ENCODE measurements at places on chromosomes 1 and 21.

DNA sequence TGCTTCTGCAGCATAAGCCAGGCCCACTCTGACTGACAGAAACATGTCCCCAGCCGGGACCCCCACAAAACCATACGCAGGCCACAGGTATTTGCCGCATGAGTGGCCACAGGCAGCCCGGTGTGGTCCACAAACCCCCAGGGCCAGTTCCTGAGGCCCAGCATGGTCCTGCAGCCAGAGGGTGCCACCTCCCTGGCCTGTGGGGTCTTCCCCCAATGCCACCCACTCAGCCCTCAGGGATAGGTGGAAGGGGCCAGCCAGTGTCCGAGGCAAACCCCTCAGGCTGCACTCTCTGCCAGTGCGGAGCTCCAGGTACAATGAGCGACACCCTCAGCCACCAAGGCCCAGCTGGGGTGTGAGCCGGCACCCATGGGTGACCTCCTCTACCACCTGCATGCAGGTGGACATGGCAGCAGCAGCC lies 43.5 kb downstream of the UBE2G2 start:
- DNase-seq: no peak

- DNase-seq: no peak
Observed at GRCh38 chr1:224057461-224058199, 56.3 kb upstream of the FBXO28 start.

DNA sequence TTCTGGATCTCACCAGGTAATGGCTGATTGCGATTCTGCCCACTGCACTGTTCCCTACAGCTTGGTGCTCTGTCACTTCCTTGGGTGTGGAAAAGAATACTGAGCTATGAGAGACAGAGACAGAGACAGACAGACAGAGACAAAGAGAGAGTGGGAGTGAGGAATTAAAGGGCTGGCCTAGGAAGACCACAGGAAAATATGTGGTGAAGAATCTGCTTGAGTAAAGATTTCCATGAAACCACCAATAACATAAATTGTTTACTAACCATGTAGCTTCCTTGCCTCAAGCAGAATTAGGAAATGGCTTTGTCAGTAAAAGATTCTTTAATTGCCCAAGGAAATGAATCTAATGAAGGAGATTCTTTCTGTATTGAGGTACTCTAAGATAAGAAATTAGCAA lies 54.4 kb downstream of the MPZL1 start:
- no peak for DNase-seq

- peak; percentile 64 for DNase-seq
Observed at GRCh38 chr1:93625582-93626327, 55.9 kb downstream of the BCAR3 start.

- DNase-seq: no peak
Observed at GRCh38 chr1:34844252-34844634, 15.3 kb downstream of the SMIM12 start.

- DNase-seq: no peak
Observed at GRCh38 chr1:17277511-17278159, 28.7 kb downstream of the PADI3 start.

GRCh38 chr1:52707927-52708655 lies 9.9 kb upstream of the COA7 start:
- no peak for DNase-seq

DNA sequence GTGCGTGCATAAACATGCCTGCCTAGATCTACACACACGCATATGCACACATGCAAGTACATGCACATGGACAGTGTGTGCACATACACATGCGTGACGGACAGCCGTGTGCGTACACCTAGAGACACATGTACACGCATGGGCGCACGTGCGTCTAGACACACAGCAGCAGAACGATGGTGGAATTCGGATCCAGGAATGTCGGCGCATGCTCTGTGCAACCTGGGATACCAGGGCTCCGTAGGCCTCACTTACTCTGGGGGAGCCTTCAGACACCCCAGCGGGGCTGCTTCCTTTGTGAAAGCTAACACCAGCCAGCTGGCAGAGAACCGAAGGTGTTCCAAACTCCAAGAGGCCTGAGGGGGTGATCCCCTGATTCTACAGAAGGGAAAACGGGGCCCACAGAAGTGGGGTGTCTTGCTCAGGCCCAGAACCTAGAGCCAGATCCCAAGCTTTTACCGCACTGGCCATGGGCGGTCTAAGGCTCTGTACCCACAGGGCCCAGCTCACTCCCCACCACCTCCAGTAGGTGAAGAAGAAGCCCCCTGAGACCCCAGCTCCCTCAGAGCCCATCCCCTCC lies 27.4 kb upstream of the ARHGEF16 start:
- DNase-seq: no peak

DNA sequence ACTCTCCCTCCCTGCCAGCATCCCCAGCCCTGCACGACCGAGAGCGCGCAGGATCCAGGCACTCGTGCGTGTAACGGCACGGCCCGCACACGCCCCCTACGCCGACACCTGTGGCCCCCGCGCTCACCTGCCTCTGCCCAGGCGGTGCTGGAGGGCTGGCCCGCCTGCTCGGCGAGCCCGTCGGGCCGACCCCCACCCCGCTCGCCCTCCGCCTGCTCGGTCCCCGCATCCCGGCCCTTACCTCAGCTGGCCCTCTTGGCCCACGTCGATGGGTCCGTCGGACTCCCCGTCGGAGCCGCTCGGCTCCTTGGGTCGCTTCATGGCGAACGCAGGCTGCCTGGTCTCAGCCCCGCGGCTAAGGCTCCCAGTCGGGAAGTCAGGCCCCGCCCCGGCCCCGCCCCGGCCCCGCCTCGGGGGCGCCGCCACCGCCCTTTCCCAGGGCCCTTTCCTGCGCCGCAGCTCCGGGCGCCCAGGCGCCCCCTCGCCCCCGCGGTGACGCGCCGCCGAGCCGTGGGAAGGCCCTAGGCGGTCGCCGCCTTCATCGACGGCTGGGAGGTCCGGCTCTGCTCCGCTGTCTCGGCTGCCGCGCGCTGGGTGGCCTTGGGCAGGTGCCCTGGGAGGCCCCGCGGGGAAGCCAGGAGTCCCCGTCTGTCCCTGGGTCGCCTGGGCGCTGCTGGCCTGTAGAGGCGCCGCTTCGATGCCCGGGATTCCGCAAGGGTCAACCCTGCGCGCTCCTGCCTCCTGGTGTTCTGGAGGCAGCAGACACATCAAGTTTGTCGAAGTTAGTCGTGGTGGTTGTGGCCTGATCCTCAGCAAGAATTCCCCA lies at the start of gene HEYL:
Gene HEYL, minus strand, starts transcription at position 339 of the 826 bp plus-strand sequence. Its CDS starts 18 bp downstream, at position 321.
- peak; percentile 33 for DNase-seq

DNA sequence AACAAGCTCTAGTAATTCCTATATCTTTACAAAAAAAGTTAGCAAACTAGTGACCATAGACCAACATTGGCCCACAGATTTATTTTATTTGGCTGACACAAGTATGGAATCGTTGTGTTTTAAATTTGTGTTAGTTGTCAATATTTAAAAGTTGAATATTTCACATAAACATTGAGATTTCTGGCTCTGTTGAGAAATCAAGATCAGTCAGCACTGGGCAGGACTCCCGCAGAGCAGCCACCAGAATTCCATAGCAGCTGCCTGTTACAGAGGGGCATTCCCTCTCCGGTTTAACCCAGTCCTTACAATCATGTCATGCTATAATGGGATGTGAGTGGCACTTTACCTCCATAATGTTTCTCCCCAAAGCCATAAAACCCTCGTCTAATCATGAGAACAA lies 79.2 kb upstream of the NRIP1 start:
- no peak for DNase-seq

- no peak for DNase-seq
Observed at GRCh38 chr1:149986486-149987296, 23.8 kb downstream of the OTUD7B start.

- no peak for DNase-seq
Observed at GRCh38 chr1:173195596-173196088, 11.5 kb downstream of the TNFSF4 start.

DNA sequence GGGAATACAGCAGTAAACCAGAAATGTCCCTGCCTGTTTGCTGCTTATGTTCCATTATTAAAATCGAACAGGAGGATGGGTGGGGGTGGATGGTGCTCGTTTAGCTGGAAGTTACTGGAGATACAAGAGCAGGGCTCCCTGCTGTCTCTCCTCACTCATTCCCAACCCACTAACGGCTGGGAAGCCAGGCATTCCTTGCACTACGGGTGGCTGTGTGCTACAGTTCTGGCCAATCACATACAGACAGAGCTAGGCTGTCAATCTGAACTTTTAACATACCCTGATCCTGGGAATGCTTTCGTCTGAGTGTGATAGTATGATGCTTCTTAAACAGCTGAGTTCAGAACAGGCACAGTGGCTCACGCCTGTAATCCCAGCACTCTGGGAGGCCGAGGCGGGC lies 7.0 kb downstream of the SIPA1L2 start:
- DNase-seq: no peak

- no peak for DNase-seq
Observed at GRCh38 chr1:248839168-248839555, 1.1 kb downstream of the ZNF672 start.

GRCh38 chr1:16615253-16616252 lies 2.2 kb upstream of the NBPF1 start:
- no peak for DNase-seq

- no peak for DNase-seq
Observed at GRCh38 chr1:97412737-97413136, 508.1 kb downstream of the DPYD start.

GRCh38 chr21:31623664-31624063 lies 35.8 kb upstream of the SOD1 start:
- DNase-seq: no peak

DNA sequence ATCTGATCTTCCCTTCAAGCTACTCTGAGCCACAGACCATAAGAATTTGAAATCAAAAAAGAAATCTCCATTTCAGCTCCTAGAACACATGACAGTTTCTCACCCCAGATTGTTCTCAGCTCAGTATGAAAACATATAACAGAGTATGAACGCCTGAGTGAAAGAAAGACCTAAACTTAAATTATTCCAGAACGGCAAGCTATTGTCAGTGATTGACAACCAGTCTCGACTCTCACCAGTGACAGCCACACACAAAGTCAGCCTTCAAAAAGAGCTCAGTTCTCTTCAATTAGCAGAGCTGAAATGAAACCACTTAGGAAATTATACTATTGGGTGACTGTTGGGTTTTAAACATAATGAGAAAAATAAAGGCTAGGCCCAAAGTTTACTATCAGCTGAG lies 312.8 kb downstream of the OMA1 start:
- DNase-seq: no peak

GRCh38 chr1:9823693-9823942 lies 147 bp downstream of the CLSTN1 start:
- no peak for DNase-seq

GRCh38 chr1:211535346-211535745 lies 43.4 kb upstream of the RD3 start:
- DNase-seq: no peak

GRCh38 chr1:212949771-212950170 lies 570 bp upstream of the VASH2 start:
- no peak for DNase-seq

DNA sequence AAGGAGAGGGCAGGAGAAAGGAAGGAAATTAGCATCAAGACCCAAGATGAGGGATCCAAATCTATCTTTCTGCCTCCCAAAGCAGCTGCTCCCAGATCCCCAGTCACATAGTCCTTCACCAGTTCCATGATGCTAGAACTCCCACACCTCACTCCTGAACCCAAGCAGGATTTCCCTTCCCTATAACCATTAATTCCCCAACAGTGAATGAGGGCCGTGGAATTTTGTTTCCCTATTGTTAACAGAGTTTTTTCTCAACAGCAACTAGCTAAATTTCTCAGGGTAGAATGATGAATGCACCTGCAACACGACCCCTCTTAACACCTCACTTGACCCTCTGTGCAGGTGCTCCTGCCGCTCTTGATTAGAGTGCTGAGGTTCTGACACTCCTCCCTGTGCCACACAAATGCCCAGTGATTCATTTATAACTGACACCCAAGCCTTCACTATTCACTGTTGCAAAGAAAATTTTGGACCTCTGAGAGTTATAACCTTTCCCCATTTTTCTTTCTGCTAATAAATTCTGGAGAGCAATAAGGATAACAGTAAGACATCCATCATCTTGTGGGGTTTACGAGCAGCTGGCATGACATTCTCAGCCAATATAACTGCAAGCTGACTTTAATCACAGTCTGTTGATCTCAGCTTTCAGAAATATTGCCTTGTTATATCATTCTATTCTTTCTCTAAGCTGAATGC lies 25.4 kb upstream of the NPL start:
- DNase-seq: no peak

DNA sequence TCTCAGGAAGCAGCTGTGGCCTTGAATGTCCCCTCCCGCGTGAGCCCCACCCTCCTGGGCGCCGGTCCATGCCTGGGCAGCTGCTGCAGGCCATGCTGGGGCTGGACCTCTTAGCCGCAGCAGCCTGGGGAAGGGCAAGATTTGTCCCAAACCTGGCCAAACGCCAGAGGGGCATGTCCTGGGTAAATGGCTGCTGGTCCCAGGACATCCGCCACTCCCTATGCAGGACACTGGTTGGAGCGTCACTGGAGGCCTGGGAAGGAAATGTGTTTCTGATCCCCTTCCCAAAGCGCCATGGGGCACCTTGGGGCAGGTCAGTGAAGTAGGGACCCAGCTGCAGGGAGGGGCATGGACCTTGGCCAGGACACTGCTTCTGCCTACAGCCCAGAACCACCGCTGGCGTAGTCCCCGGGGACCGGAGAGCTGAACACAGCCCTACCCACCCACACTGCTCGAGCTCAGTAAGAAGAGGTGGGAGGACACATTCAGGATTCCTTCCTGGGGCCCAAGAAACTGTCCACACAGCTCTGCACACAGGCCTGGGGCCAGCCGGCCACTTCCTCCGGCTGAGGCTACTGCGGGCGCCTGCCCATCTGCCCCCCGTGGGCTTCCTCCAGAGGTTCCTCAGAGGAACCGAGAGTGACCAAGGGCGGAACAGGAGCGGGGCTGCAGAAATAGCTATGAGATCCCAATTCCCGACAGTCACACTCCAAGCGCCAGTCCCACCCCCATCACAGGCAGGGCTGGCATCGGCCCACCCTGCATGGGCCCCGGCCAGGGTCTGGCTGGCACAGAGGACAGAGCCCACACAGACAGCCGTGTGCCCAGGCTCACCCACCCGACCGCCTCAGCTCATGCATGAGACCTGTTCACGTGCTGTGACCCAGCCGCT lies 10.8 kb upstream of the PLEKHG5 start:
- peak; percentile 78 for DNase-seq

GRCh38 chr1:61356995-61357394 lies 274.6 kb downstream of the NFIA start:
- no peak for DNase-seq

DNA sequence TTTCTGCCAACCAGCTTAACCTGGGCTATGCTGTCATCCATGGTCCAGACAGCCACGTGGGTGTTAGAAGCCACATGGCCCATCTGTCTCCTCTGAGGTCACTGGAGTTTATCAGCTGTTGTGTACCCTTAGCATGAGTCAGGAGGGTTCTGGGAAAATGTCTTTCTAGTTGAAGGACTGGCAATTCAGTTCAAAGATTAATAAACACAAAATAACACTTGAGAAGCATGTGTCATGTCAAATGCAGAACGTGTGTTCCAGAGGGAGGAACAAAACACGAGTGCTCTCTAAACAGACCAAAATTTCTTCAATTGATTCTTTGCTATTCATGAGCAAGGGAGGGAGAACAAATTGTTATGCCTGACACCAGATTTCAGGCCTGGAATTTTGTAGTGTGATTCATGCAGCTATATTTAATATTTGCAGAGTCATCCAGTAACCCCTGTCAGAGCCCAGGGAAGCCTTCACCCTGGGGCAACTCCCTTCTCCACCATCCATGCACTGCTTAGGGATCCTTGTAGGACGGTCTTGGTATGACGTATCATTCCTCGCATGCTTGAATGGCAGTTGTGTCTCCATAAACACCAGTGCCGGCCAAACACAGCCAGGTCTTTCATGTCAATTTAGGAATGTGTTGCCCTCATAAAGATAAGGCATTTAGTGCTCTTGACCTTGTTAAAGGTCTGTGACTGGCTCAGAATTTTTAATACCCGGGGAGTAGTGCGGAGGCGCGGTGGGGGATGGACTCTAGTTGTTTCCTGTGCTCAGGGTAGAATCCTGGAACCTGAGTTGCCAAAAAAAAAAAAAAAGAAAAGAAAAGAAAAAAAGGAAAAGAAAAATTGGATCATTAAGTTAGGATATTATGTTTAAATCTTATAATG lies 27.7 kb upstream of the DYRK1A start:
- DNase-seq: peak; percentile 91

All from adrenal gland (tissue), 19 donors.